ENCODE measurements at places on chromosomes 3 and 15.

- DNase-seq = no peak
Observed at GRCh38 chr3:155428563-155428962, 135.1 kb upstream of the STRIT1 start.

DNA sequence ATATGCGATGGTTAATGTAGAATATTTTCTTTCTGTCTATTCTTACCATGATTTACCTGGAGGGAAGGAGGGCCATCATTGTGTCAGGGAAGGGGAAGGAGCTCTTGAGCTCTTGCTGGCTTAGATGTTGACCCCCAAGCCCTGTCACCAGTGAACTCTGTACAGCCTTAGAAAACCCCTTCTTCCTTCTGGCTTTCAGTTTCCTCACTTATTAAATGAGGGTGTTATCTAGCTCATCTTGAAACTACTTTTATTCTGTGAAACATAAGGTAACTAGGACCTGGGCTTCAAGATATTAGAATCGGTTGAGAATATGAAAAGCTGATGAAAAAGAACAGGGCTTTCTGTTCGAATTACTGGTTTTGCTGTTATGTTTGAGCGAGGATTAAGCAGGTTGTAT lies 25.1 kb upstream of the UTS2B start:
- no peak for DNase-seq

DNA sequence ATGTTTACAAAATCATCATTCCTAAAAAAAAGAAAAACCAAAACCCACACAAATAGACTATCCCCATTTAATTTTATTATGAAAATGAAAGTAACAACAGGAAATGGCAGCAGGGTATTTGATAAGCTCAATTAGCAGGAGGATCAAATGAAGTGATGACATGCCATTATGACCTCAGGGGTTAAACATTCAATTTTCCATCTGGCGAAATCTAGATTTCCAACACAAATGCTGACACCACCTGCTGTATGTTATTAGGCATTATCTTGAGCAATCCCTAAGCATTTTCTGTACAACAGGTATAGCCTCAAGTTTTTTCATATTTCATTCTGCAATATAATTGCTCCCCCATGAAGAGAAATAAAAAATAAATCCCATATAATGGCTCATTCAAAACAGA lies 57.1 kb downstream of the SHQ1 start:
- no peak for DNase-seq

DNA sequence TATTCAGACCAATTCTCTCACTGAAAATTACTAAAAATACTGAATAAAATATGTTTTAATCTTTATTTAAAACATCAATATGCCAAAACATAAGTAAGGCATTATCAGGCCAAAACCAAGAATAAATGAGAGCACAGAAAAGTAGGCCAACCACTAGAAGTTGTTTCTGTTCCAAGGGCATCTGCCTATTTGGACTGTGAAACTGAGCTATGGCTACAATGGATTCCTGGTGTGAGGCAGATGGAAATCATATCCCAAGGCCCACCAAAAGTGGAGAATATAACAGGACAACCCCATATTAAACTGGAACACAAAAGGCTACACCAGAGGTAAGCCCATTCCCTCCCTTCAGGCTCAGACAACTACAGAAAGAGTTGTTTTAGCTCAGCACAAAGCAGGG lies 302.8 kb upstream of the IL12A start:
- DNase-seq = no peak

- DNase-seq = no peak
Observed at GRCh38 chr3:195226445-195226844, 44.5 kb downstream of the XXYLT1 start.

GRCh38 chr3:152269056-152269830 lies 514 bp downstream of the MBNL1 start:
- peak; percentile 47 for DNase-seq

- no peak for DNase-seq
Observed at GRCh38 chr3:132210476-132211346, 106.5 kb upstream of the ACP3 start.

GRCh38 chr3:108569336-108569735 lies 19.9 kb downstream of the CIP2A start:
- DNase-seq = no peak

DNA sequence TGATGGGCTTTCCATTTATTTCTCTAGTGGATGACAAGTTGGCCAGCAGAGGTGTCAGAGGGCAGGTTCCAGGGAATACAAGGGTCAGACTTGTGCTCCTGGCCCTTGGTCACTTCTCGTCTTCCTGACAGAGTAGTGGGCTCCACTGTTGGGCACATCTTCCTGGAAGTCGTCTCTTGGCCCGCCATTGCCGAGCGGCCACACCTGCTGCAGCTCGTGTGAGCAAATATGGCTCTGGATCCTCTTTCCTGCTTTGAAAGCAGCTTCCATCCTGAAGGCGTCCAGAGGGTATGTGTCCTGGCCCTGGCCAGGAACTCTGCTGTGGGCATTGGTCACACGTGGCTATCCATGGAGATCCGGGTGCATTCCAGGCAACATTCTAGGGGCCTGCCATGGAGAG lies 100.2 kb downstream of the SNRPN start:
- DNase-seq = no peak

DNA sequence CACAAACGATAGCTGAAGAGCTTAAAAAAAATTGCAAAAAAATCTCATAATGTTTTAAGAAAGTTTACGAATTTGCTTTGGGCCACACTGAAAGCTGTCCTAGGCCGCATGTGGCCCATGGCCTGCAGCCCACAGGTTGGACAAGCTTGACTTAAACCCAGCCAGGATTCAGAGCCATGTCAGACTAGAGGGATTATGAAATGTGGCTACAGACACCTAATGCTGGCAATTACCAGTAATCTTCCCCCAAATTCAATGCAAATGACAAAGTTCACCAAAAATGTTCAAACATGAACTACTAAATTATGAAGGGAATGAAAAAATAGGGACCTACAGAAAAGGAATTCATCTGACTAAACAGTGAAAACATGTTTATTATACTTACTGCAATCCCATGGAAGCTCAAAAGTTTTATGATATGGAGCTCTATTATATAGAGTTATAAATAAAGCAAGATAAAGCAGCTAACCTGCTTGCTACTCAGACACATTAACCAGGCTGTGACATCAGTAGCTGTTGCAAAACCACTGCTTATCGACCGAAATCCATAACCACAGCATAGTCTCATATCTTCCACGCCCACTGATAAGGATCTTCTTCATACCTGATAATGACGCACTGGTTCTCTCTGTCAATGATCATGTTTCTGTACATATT lies 49.2 kb downstream of the LDHAL6B start:
- DNase-seq = no peak

DNA sequence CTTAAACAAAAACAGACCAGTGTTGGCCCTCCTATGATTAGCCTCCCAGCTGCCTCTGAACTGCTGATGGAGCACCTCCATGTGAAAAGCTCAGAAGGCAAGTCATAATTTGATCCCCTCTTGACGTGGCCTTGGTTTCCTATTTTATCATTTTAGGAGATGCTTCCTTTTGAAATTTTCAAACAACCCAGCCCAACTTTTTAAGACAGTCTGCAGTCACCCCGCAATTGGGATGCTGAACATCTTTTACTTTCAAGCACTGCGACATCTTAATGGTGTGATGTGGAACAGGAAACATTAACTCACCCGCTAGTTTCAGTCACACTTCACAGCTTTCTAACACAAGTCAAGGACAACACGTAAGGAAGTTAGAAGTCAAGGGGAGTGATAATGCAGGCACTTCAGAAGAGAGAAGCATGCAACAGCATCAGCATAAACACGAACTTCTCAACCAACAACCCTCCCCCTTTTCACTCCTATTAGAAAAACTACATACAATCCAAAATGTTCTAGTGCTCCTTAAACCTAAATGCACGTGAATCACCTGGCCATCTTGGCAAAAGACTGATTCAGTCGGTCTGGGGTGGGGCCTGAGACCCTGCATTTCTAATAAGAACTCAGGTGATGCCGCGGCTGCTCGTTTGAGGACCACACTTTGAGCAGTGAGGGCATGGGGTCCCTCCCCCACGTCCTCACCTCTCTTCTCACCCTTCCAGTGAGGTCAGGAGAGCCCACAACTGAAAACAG lies 161.5 kb downstream of the FOXP1 start:
- no peak for DNase-seq

GRCh38 chr15:34359416-34359815 lies 7.6 kb downstream of the LPCAT4 start:
- DNase-seq = no peak

Data from smooth muscle cell of the brain vasculature (primary cell).